Mucosa of descending colon (tissue), 3 donors: ENCODE measurements at places on chromosomes 13 and 19.

- DNase-seq: peak; percentile 85
Measured at GRCh38 chr19:48635966-48636858, 967 bp downstream of the DBP start.

DNA sequence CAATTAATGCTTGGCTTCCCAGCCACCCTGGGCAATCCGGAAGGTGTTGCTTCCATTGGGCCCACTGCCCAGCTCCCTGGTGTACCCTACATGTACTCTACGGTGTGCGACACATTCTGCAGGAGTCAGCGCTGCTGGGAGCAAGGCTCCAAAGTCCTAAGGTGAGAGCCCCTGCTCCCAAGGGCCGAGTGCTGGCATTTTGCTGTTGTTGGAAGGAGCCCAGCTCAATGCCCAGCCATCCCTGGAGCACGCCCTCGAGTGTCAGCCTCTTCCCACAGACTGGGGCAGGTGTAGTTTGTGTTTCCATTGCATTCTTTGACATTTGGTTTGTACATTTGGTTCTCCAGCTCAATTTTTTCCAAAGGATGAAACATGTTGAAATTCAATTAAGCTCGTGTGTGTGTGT, 64.6 kb downstream of the GGACT start:
- no peak for DNase-seq

- no peak for DNase-seq
Measured at GRCh38 chr13:49584771-49585182, 581 bp downstream of the RCBTB1 start.

- no peak for DNase-seq
Measured at GRCh38 chr13:28583651-28584091, 75.3 kb upstream of the POMP start.

GRCh38 chr19:34452723-34453122, 24.5 kb downstream of the UBA2 start:
- no peak for DNase-seq
